ENCODE measurements at places on chromosomes 7 and 10.

DNA sequence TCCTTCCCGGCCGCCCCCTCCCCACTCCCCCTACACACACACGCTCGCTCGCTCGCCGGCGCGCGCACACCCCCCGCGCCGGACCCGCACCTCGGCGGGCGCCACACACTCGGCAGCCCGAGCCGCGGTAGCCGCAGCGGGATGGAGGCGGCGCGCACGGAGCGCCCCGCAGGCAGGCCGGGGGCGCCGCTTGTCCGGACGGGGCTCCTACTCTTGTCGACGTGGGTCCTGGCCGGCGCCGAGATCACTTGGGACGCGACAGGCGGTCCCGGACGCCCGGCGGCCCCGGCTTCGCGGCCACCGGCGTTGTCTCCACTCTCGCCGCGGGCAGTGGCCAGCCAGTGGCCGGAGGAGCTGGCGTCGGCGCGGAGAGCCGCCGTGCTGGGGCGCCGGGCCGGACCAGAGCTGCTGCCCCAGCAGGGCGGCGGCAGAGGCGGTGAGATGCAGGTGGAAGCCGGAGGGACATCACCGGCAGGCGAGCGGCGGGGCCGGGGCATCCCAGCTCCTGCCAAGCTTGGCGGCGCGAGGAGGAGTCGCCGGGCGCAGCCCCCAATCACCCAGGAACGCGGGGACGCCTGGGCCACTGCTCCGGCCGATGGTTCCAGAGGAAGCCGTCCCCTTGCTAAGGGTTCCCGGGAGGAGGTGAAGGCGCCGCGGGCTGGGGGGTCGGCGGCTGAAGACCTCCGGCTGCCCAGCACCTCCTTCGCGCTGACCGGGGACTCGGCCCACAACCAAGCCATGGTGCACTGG is at the start of gene SORCS3:
SORCS3 (plus strand) TSS at position 104 of the 750 bp plus-strand sequence.
- peaks cover 15% of the 10 kb centered on the region for H3K4me1 ChIP-seq
- peaks cover 93% of the 10 kb centered on the region for H3K27me3 ChIP-seq
- H3K4me3 ChIP-seq = peak within 1 kb of the TSS; percentile 76
- no peak within 1 kb of the TSS for H3K27ac ChIP-seq
- DNase-seq = peak; percentile 56
- no peaks in the 10 kb centered on the region for H3K36me3 ChIP-seq

GRCh38 chr7:34331102-34331501 is 326.9 kb upstream of the NPSR1 start:
- H3K27ac ChIP-seq = no peak overlapping the region
- H3K36me3 ChIP-seq = no peaks in the 10 kb centered on the region
- no peak overlapping the region for H3K4me3 ChIP-seq
- DNase-seq = no peak
- peaks cover 13% of the 10 kb centered on the region for H3K4me1 ChIP-seq

GRCh38 chr7:80468931-80469714 is 42.7 kb downstream of the GNAT3 start:
- no peak overlapping the region for H3K4me3 ChIP-seq
- no peak overlapping the region for H3K27ac ChIP-seq
- no peaks in the 10 kb centered on the region for H3K27me3 ChIP-seq
- H3K4me1 ChIP-seq = no peaks in the 10 kb centered on the region

- H3K27ac ChIP-seq = no peak overlapping the region
- DNase-seq = no peak
- no peak overlapping the region for H3K4me3 ChIP-seq
- peaks cover 38% of the 10 kb centered on the region for H3K4me1 ChIP-seq
- H3K27me3 ChIP-seq = peaks cover 2% of the 10 kb centered on the region
These were observed 147.7 kb downstream of the UBE2H start for GRCh38 chr7:129804890-129805719.

GRCh38 chr10:33776419-33777070 is 442.1 kb upstream of the NRP1 start:
- H3K27me3 ChIP-seq = no peaks in the 10 kb centered on the region
- DNase-seq = no peak
- H3K4me1 ChIP-seq = peaks cover 34% of the 10 kb centered on the region
- no peaks in the 10 kb centered on the region for H3K36me3 ChIP-seq
- no peak overlapping the region for H3K27ac ChIP-seq

GRCh38 chr7:132828502-132828901 is 252.2 kb upstream of the PLXNA4 start:
- H3K4me1 ChIP-seq = peaks cover 17% of the 10 kb centered on the region
- no peak overlapping the region for H3K4me3 ChIP-seq
- H3K27me3 ChIP-seq = no peaks in the 10 kb centered on the region
- H3K27ac ChIP-seq = no peak overlapping the region
- peaks cover 4% of the 10 kb centered on the region for H3K36me3 ChIP-seq
- DNase-seq = no peak

DNA sequence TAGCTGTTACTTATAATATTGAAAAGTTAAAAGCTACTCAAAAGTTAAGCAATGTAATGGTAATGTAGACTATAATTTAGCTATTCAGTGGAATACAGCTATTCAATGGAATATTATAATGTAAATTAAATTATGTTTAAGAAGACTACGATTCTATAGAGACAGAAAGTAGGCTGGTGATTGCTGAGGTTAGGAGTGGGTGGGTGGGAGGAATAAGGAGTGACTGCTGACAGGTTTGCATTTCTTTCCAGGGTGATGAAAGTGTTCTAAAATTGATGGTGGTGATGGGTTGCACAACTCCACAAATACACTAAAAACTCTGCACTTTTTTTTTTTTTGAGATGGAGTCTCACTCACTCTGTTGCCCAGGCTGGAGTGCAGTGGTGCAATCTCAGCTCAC is 21.4 kb downstream of the DENND2A start:
- H3K4me3 ChIP-seq = no peak overlapping the region
- H3K27me3 ChIP-seq = no peaks in the 10 kb centered on the region
- DNase-seq = no peak
- no peak overlapping the region for H3K27ac ChIP-seq
- H3K36me3 ChIP-seq = no peaks in the 10 kb centered on the region
- H3K4me1 ChIP-seq = peaks cover 6% of the 10 kb centered on the region

GRCh38 chr7:79553811-79554555 is 100.5 kb upstream of the MAGI2 start:
- H3K27ac ChIP-seq = no peak overlapping the region
- no peak overlapping the region for H3K4me3 ChIP-seq
- DNase-seq = no peak
- no peaks in the 10 kb centered on the region for H3K4me1 ChIP-seq

DNA sequence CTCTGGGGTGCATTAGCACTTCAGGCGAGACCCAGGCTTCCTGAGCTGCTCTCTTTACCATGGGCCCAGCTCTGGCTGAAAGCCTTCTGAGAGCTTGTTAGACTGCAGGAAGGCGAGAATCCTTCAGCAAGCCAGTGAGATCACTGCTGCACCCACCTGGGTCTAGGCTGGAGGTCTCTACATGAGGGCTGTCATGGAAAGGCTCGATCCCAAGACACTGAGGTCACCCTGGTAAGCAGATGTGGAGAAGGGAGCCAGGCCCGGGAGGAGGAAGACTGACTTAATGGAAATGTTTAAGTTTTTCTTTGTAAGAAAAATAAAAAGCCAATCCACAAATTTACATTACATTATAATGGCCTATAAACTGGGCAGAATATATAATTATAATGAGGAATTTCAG is 684.5 kb downstream of the TNS3 start:
- H3K36me3 ChIP-seq = no peaks in the 10 kb centered on the region
- H3K4me3 ChIP-seq = no peak overlapping the region
- H3K4me1 ChIP-seq = no peaks in the 10 kb centered on the region
- H3K27me3 ChIP-seq = no peaks in the 10 kb centered on the region
- H3K27ac ChIP-seq = no peak overlapping the region

- no peak for DNase-seq
- peaks cover 13% of the 10 kb centered on the region for H3K36me3 ChIP-seq
- H3K27ac ChIP-seq = no peak overlapping the region
- H3K4me1 ChIP-seq = peaks cover 20% of the 10 kb centered on the region
These were observed 38.1 kb downstream of the CDHR3 start for GRCh38 chr7:106001196-106001595.

DNA sequence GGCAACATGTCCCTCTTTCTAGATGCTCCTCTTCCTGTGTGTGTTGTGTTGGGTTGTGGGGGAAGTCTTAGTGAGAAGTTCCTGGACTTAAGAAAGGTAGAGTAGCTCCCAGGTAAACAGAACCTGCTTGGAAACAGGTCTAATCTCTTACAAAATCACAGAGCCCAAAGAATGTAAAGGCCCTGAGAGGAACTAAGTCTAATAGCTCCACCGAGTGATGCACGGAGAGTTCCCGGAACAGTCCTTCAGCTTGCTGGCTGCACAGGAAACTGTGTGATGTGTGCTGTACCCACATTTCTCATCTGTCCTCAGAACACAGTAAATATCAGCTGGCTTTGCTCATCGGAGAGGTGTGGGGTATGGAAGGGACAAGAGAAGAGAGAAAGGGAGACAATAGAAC is 182.6 kb upstream of the LYZL1 start:
- H3K27ac ChIP-seq = no peak overlapping the region
- H3K4me3 ChIP-seq = no peak overlapping the region
- no peak for DNase-seq
- H3K36me3 ChIP-seq = peaks cover 4% of the 10 kb centered on the region

DNA sequence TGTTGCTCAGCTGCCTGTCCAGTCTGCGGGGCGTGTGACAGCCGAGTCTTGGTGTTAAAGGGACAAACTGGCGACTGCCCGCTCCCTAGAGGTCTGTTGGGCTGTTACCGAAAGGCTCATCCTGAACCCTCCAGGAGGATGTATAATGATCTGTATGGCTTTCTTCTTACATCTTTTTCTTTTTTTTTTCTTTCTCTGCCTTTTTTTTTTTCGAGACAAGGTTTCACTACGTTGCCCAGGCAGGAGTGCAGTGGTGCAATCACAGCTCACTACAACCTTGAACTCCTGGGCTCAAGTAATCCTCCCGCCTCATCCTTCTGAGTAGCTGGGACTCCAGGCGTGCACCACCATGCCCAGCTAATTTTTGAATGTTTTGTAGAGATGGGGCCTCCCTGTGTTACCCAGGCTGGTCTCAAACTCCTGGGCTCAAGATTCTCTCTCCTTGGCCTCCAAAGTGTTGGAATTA is 857 bp downstream of the INTS15 start:
- peaks cover 9% of the 10 kb centered on the region for H3K4me1 ChIP-seq
- DNase-seq = no peak
- peaks cover 46% of the 10 kb centered on the region for H3K36me3 ChIP-seq
- H3K27ac ChIP-seq = 0 out of 2 replicates have a peak overlapping the region, but pooled peaks have one; percentile 3
- no peaks in the 10 kb centered on the region for H3K27me3 ChIP-seq

GRCh38 chr7:66033471-66034385 is 41.9 kb upstream of the ASL start:
- H3K36me3 ChIP-seq = no peaks in the 10 kb centered on the region
- no peaks in the 10 kb centered on the region for H3K27me3 ChIP-seq
- no peak overlapping the region for H3K4me3 ChIP-seq
- H3K4me1 ChIP-seq = no peaks in the 10 kb centered on the region
- no peak overlapping the region for H3K27ac ChIP-seq
- no peak for DNase-seq

DNA sequence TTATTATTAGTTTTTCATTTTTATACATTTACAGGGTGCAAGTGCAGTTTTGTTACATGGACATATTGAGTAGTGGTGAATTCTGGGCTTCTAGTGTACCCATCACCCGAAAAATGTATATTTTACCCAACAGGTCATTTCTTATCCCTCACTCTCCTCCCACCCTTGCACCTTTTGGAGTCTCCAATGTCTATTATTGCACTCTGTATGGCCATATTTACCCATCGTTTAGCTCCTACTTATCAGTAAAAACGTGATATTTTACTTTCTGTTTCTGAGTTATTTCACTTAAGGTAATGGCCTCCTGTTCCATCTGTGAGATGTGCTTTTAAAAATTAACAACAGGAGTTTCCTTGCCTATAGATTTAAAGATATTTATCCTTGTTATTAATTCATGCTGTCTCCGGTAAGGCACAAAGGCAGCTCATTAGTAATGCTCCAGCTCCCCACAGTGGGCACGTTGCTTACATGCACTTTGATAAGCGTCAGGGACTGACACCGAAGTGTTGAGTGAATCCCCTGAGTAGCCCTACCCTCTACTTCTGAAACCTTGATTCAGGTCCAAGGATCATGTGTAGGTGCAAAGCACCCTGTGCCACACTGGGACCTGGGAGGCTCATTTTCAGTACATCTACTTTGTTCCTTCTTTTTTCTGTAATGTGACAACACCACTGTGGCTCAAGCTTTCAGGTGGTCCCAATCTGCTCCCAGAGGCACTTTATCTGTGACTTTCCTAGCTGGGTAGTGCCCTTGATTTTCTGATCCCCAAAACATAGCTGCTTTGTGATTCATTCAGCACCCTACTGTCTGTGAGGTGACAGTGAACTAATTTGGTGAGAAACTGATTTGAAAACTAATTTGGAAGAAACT is 27.3 kb downstream of the HYAL4 start:
- H3K4me1 ChIP-seq = peaks cover 9% of the 10 kb centered on the region
- no peaks in the 10 kb centered on the region for H3K36me3 ChIP-seq
- no peaks in the 10 kb centered on the region for H3K27me3 ChIP-seq
- H3K4me3 ChIP-seq = no peak overlapping the region
- peak; percentile 55 for DNase-seq
- no peak overlapping the region for H3K27ac ChIP-seq

DNA sequence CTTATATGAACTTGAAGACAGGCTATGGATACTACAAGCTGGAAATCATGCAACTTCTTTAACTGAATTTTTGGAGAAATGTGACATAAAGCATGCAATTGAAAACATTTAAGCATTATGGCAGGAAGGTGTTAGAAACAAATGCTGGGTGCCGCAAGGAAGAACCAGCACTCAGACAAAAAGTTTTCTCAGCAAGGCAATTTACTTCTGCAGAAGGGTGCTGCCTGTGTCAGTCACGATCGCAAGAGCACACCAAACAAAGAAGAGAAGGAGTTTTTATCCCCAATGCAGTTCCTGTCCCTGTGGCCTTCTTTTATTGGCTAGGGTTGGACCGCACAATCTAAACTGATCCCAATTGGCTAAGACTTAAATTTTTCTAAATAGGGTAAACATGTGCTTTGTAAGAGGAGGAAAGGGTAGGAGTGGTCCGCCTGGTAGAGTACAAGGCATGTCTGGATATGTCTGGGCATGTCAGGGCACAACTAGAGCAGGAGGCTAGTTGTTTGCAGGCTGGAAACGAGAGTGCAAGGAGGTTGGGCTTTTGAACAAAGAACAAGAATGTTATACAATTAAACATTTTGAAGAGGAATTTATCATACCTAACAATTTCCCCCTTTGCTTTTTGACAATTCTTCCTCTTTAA is 109.6 kb upstream of the FAM3C start:
- H3K27ac ChIP-seq = no peak overlapping the region
- peaks cover 19% of the 10 kb centered on the region for H3K4me1 ChIP-seq
- H3K36me3 ChIP-seq = peaks cover 73% of the 10 kb centered on the region
- peak overlapping the region; percentile 14 for H3K4me3 ChIP-seq
- no peak for DNase-seq
- H3K27me3 ChIP-seq = no peaks in the 10 kb centered on the region

DNA sequence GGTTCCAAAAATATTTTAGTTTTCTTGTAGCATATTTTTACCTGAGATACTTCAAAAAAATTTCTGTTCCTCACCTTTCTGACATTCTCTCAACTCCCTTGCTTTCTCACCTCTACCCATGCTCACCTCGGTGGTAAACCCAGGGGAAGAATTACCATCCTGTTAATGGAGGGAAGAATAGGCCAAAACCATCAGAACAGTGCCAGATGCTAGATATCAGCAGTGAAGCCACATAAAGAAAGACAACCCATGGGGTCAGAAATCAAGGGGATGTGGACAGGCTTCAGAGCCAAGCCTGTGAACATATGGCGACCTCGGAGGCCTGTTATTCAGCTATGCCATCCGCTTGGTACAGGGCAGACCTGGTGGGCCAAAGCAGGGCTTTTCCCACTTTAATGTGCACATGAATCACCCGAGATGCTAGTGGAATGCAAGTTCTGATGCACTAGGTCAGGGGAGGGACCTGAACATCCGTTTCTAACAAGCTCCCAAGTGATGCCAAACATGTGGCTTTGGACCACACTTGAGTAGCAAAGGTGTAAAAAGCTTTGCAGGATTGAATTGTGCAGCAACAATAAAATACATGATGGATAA is 125.5 kb downstream of the NPY start:
- H3K27ac ChIP-seq = 0 out of 2 replicates have a peak overlapping the region, but pooled peaks have one; percentile 16
- no peak for DNase-seq
- H3K36me3 ChIP-seq = peaks cover 48% of the 10 kb centered on the region
- no peak overlapping the region for H3K4me3 ChIP-seq
- peaks cover 30% of the 10 kb centered on the region for H3K27me3 ChIP-seq
- H3K4me1 ChIP-seq = peaks cover 58% of the 10 kb centered on the region

Measured in WTC11 (cell line).